ENCODE measurements at places on chromosomes 2 and 18. TPM values are rescaled to one million over a fixed set of nuclear protein-coding genes. Genes with fewer than 3 reads are reported as not detected.

DNA sequence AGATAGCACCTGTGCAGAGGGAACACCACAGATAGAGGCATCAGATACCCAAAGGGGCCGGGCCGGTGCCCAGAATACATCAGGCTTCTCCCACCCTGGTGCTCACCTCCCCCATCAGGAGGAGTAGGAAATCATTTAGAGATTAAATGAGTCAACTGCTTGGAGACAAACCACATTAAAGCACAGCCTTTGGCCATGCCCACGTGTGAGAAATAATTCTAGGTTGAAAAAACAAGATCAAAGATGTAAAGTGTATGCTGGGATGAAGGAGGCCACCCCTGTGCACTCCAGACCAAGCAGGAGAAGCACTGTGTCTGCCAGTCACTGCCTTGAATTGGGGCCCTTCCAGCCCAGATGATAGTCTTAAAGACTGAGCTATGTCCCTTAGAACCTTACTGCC, 152.8 kb upstream of the ACAA2 start:
- H3K4me3 ChIP-seq = no peak overlapping the region
- peaks cover 20% of the 10 kb centered on the region for H3K4me1 ChIP-seq

DNA sequence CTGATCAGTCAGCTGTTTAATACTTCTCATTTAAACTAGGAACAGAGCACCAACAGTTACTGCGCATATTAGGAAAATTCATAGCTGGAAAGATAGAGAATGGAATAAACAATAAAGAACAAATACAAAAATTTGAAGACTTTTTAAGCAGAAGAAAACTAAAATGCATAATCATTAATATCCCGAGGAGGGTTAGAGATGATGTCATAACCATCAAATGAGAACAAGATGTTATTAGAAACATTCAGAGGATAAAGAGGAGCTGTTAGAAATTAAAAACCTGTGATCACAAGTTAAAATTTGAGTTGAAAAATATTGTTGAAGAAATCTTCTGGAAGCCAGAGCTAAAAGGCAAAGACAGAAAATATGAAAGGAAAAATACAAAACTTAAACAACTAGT, 54.0 kb upstream of the ALKAL2 start:
- no peaks in the 10 kb centered on the region for H3K36me3 ChIP-seq
- no peak overlapping the region for H3K4me3 ChIP-seq
- H3K4me1 ChIP-seq = no peaks in the 10 kb centered on the region
- H3K27me3 ChIP-seq = no peaks in the 10 kb centered on the region

DNA sequence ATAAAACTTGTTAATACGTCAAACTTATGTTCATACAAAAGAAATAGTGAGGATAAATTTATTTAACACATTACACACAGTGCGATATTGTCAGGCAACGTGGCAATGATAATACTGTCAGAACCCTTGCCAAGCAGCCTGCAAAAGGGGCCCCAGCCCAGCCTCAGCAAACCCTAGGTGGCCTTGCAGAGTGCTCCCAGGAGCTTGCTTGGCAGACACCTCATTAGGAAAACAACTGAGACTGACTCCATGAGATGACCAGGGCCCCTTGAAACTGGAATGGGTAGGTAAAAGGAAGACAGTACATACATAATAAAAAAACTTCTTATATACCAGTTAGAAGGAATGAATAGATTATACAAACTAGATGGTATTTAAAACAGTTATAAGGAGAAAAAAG, 136.6 kb upstream of the EPC2 start:
- H3K36me3 ChIP-seq = no peaks in the 10 kb centered on the region
- no peak overlapping the region for H3K4me3 ChIP-seq
- no peak for DNase-seq

DNA sequence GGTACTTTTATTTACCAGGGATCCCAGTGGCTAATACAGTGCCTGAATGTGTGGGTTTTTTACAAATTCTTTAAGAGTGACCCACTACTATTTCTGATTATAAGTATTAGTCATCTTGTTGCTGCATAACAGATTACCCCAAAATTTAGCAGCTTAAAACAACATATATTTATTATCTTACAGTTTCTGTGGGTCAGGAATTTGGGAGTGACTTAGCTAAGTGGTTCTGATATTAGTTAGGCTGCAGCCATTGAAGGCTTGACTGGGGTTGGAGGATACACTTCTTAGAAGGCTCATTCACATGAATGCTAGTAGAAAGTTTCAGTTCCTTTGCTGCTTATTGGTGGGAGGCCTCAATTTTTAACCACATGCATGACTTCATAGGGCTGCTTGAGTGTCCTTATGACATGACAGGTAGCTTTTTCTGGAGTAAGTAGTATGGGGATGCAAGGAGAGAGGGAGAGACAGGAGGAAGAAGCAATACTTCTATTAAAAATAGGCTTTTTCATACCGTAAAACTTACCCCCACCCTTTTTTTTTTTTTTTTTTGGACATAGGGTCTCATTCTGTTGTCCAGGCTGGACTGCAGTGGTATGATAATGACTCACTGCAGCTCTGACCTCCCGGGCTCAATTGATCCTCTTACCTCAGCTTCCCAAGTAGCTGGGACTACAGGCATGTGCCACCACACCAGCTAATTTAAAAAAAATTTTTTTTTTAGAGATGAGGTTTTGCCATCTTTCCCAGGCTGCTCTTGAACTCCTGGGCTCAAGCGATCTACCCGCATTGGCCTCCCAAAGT, 13.3 kb upstream of the POLE4 start:
- no peak overlapping the region for H3K4me3 ChIP-seq
- H3K4me1 ChIP-seq = no peaks in the 10 kb centered on the region
- no peak overlapping the region for H3K27ac ChIP-seq
- H3K36me3 ChIP-seq = no peaks in the 10 kb centered on the region

DNA sequence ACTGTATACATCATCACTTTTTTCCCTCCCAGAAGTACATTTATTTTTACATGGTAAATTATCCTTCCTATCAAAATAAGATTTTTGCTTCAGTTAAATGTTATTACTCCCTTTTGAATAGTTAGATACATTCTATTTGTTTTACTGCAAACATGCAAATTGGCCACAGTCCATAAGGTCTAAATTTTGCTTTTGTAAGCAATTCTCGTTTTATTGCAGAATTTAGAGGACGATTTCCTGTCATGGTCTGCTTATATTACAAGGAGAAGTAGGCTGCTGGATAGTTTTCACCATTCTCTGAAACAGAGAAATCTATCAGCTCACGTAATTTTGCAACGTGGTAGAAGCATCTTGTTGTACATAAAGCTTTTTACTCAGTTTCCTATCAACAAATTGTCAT, 1632.5 kb downstream of the LRP1B start:
- H3K4me1 ChIP-seq = no peaks in the 10 kb centered on the region
- no peaks in the 10 kb centered on the region for H3K27me3 ChIP-seq
- no peaks in the 10 kb centered on the region for H3K36me3 ChIP-seq
- no peak overlapping the region for H3K4me3 ChIP-seq

The RBKS gene
- 13.2 TPM for polyA plus RNA-seq

Data from sigmoid colon (tissue), 7 donors.